Aorta (tissue), 5 donors: ENCODE measurements at places on chromosomes 12 and 14. TPM values are rescaled to one million over a fixed set of nuclear protein-coding genes. Genes with fewer than 3 reads are reported as not detected.

GRCh38 chr12:3684449-3685051 lies 68.4 kb downstream of the CRACR2A start:
- H3K27me3 ChIP-seq, result peaks cover 1% of the 10 kb centered on the region
- no peaks in the 10 kb centered on the region for H3K4me1 ChIP-seq
- H3K36me3 ChIP-seq, result no peaks in the 10 kb centered on the region
- H3K4me3 ChIP-seq, result no peak overlapping the region
- no peak overlapping the region for H3K27ac ChIP-seq

- DNase-seq, result no peak
- no peak overlapping the region for H3K27ac ChIP-seq
- no peaks in the 10 kb centered on the region for H3K36me3 ChIP-seq
These were observed 120.0 kb upstream of the NOS1 start for GRCh38 chr12:117481470-117481869.

Gene LTB4R2
- total RNA-seq, result 5.5 TPM

Gene APOLD1
- 94.0 TPM for total RNA-seq

Gene KERA
- total RNA-seq, result not detected

DNA sequence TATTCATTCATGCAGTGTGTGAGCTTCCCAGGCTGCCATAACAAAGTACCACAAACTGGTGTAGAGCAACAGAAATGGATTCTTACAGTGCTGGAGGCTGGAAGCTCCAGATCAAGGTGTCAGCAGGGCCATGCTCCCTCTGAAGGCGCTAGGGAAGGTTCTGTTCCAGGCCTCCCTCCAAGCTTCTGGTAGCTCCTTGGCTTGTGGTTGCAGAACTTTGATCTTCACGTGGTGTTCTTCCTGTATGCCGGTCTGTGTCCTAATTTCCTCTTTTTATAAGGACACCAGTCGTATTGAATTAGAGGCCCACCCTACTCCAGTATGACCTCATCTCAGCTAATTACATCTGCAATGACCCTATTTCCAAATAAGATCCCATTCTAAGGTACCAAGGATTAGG lies 3.1 kb downstream of the OTUB2 start:
- H3K36me3 ChIP-seq, result no peaks in the 10 kb centered on the region
- DNase-seq, result no peak
- H3K4me3 ChIP-seq, result no peak overlapping the region
- H3K27me3 ChIP-seq, result no peaks in the 10 kb centered on the region
- H3K27ac ChIP-seq, result no peak overlapping the region

Gene IRAK4
- total RNA-seq, result 24.4 TPM

DNA sequence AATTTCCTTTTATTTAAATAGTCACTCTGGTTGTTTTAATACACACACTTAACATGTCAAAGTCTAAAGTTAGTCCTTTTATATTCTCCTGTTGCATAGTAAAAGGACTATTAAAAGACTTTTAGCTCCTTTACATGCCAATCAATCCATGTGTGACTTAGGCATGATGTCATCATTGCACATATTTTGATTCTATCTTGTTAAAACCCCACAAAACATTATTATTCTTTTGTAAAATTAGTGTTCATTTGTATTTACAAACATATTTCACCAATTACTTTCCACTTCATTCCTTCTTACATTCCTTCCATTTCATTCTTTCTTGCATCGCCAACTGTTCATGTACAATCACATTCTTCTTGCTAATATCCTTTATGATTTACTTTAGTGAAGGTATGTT lies 39.6 kb downstream of the TC2N start:
- H3K4me3 ChIP-seq, result no peak overlapping the region
- no peaks in the 10 kb centered on the region for H3K4me1 ChIP-seq
- H3K27ac ChIP-seq, result no peak overlapping the region
- DNase-seq, result no peak

- peaks cover 11% of the 10 kb centered on the region for H3K4me1 ChIP-seq
- peak overlapping the region; percentile 87 for H3K27ac ChIP-seq
These were observed 459.8 kb downstream of the BCAT1 start for GRCh38 chr12:24488906-24489619.

DNA sequence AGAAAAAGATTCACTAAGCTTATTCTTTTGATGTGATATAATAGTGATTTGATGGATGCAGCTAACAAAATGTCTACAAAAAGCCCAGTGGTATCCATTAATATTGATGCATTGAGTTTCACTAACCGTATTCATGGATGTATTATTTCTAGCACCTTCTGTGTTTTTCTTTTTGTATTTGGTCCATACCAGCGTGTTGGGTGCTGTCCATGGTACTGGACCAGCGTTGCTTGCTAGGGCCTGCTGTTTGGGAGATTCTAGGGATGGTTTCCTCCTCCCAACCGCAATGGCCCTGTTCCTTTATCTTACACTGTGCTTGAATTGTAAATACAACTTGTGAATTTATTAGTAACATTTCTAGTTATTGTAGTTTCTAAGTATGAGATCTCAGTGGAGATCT lies 31.7 kb downstream of the ANO4 start:
- no peaks in the 10 kb centered on the region for H3K36me3 ChIP-seq
- H3K27me3 ChIP-seq, result no peaks in the 10 kb centered on the region
- peak; percentile 59 for DNase-seq
- no peaks in the 10 kb centered on the region for H3K4me1 ChIP-seq
- H3K4me3 ChIP-seq, result no peak overlapping the region

GRCh38 chr14:105384605-105385321 lies 13.6 kb upstream of the TEX22 start:
- no peak overlapping the region for H3K27ac ChIP-seq
- no peaks in the 10 kb centered on the region for H3K4me1 ChIP-seq
- no peak for DNase-seq
- no peaks in the 10 kb centered on the region for H3K27me3 ChIP-seq
- H3K36me3 ChIP-seq, result no peaks in the 10 kb centered on the region

Gene MANSC4
- not detected for total RNA-seq

DNA sequence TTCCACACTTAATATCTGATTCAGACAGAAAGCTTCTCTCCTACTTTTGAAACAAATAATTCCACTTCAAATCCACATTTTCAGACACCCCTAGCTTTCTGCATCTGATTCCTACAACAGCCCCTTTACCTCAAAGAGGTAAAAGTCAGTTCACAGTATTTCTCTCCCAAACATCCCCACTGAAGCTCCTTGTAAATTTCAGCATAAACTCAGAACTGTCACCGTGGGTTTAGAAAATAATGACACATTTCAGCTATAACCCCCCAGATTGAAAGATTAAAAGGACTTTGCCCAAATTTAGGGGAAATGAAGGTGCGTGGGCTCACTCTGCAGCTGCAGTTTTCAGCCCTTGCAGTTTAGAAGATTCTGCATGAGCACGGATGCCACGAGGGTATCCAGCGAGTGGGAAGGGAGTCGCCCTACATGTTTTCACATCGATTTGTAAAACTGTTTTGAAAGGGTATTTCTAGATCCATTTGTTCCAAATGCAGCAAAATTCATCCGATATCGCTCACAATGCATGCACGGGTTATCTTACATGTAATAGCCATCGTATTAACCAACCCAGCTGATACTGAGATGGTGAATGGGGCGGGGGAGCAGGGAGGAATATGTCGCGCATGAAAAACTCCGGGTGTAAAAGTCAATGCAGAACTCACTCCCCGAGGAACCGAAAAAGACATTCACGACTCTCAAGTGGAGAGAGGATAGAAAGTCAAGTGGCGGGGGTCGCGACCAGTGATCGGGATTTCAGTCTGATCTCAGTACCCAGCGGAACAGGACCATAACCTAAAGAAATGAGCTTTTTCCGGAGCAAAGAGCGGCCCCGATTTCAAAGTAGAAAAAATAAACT lies 5.0 kb upstream of the CCND2 start:
- no peak overlapping the region for H3K27ac ChIP-seq
- H3K4me1 ChIP-seq, result no peaks in the 10 kb centered on the region
- H3K27me3 ChIP-seq, result no peaks in the 10 kb centered on the region

Gene KCNH3
- total RNA-seq, result 1.7 TPM

- H3K4me1 ChIP-seq, result no peaks in the 10 kb centered on the region
- H3K36me3 ChIP-seq, result no peaks in the 10 kb centered on the region
- peak overlapping the region; percentile 85 for H3K4me3 ChIP-seq
- peak; percentile 95 for DNase-seq
These were observed 506 bp upstream of the NAP1L1 start for GRCh38 chr12:76084863-76085519.

Gene GPR68
- total RNA-seq, result 0.84 TPM

Gene PRKAG1
- 44.8 TPM for total RNA-seq

- H3K36me3 ChIP-seq, result no peaks in the 10 kb centered on the region
- DNase-seq, result peak; percentile 74
- H3K4me1 ChIP-seq, result no peaks in the 10 kb centered on the region
- H3K4me3 ChIP-seq, result no peak overlapping the region
- no peaks in the 10 kb centered on the region for H3K27me3 ChIP-seq
These were observed 191.6 kb downstream of the DUSP6 start for GRCh38 chr12:89160716-89161123.
